ENCODE measurements at places on chromosomes 16 and 17.

DNA sequence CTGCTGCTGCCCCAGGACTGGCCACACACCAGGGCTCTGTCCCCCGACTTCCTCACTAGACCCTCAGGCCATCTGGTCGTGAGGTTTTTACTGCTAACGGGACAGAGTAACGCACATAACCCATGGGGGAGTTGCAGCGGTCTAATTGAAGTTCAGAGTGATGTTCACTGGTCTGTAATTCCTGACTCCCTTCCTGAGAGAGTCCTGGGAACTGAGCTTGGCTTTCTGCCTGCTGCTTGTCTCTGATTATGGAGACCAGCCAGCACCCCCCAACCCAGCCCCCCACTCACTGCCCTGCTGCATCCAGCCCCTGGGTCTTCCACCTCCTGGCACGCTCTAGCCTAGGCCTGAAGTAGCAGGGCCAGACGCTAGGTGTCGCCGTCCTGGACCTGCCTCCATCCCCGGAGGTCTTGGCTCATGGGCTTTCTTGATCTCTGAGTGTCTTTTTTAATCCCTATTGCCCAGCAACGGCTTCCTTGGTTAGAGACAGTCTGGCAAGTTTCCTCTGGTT, 192.9 kb downstream of the CCDC182 start:
- no peak for DNase-seq

GRCh38 chr16:87815567-87815966, 49.8 kb upstream of the KLHDC4 start:
- DNase-seq = no peak

DNA sequence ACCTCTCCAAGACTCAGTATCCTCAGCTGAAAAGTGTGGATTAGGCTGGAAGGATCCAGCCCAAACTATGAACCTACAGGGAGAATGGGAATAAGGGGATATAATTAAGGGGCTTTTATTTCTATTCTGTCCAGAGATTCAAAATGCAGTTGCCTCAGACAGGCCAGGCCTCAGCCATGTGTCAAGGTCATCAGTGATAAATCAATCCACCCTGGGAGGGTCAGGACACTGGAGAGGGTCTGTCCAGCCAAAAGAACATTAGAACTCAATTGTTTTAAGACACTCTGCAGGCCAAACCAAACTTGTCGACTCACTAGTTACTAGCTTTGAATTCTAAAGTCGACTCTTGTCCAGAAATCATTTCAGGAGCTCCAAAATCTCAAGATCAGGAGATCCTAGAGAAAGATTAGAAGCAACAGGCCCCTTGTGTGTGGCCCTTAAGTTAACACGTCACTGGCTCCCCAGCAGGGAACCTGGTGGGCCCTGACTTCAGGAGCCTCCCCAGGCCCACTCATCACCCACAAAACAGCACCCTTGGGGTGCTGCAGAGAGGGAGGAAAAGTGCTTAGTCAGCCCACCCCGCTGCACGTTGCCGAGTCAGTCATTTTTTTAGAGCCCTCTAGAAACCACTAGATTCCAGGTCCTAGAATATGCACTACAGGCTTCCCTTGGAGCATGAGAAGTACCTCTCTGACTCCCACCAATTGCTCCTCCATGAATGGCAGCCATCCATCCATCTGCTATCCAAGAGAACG, 156.8 kb downstream of the XYLT1 start:
- no peak for DNase-seq

DNA sequence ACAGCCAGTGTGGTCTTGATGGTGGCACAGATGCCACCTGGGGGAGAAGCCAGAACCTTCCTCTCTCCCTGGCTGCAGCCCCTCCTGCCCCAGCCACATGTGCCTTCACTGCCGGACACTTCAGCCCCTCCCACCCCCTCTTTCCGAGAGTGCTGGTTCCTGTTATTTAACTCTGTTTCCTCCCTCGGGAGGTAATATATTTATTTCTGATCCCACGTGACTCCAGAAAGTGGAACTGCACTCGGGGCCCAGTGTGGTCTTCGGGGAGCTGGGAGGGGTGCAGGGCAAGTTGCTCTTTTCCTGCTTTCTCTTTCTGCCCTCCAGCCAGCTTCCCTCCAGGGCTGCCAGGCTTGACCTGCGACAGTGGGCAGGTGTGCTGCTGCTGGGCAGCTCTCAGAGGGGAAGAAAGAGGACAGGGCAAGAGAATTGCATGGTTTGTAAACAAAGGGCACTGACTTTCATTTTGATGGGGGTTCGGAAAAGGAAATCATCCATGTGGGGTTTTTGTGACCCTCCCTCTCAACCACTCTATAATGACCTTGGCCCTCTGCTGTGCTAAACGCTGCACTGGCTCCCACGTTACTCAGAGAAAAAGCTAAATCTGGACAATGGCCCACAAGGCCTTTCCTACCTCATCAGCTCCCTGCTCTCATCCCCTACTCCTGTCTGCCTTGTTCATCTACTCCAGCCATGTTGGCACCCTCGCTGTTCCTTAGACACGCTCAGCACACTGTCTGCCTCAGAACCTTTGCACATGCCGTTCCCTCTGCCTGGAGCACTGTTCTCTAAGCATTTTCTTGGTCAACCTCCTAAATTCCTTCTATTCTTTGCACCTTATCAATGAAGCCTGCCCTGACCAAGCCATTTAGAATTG, 8.2 kb upstream of the CIITA start:
- no peak for DNase-seq

- no peak for DNase-seq
Observed at GRCh38 chr17:64499805-64500486, 3.1 kb upstream of the POLG2 start.

- DNase-seq = no peak
Observed at GRCh38 chr16:11327277-11328171, 17.7 kb upstream of the RMI2 start.

DNA sequence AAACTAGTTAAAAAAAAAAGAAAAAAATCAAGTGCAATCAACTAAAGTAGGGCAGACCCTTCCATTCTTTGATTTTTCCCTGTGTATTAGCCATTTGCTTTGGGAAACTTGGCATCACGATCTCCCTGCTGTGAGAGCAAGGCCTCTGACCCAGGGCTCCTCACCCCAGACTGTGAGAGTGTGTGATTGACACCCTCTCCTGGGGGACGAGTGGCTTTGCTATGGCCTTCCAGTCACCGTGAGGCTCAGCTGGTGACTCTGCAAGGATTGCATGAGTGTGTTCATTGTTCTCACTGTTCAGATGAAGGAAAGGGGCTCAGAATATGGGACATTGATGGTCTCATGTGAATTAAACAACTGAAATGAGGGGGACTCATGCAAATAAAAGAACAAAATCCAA, 69.0 kb upstream of the BCAR1 start:
- DNase-seq = no peak

DNA sequence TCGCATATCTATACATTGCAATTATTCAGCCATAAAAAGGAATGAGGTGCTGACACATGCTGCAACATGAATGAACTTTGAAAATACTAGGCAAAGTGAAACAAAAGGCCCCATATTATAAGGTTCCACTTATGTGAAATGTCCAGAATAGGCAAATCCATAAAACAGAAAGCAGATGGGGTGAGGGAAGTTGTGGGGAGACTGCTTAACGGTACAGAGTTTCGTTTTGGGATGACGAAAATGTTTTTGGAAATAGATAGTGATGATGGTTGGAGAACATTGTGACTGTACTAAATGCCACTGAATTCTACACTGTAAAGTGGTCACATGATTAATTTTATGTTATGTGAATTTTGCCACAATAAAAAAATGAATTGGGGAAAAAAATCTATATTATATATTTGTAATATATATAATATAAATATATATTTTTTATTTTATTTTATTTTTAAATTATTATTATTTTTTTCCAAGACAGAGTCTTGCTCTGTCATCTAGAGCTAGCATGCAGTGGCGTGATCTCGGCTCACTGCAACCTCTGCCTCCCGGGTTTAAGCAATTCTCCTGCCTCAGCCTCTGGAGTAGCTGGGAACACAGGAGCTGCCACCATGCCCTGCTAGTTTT, 4.2 kb upstream of the GNA13 start:
- DNase-seq = no peak

DNA sequence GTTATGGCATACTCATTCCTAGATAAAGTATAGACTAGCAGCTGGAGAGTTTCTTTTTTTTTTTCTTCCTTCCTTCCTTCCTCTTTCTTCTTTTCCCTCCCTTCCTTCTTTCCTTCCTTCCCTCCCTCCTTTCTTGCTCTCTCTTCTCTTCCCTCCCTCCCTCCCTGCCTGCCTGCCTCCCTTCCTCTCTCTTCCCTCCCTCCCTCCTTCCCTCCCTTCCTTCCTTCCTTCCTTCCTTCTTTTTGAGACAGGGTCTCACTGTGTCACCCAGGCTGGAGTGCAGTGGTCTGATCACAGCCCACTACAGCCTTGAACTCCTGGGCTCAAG, 7.0 kb upstream of the SNTB2 start:
- DNase-seq = no peak

DNA sequence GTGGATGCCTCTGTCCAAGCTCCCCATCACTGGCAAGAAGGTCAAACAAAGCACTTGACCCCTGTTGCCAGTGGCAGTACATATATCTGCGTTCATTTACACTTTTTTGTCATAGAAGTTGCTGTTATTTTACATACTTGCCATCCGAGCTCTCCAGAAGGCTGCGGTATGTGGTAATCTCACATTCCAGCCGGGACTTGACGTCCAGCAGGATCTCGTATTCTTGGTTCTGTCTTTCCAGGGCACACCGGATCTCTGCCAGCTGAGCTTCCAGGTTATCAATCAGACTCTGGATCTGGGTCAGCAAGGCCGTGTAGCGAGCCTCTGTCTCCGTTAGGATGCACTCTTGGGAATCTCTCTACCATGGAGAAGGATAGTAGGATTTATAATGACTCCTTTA, 6.6 kb downstream of the KRT39 start:
- DNase-seq = no peak

All from fibroblast of skin of left quadriceps (primary cell).